Pulmonary artery endothelial cell (primary cell): ENCODE measurements at places on chromosomes 12 and 14. TPM values are rescaled to one million over a fixed set of nuclear protein-coding genes. Genes with fewer than 3 reads are reported as not detected.

GRCh38 chr14:98684468-98684867 is 587.5 kb downstream of the BCL11B start:
- no peak for DNase-seq

GRCh38 chr12:9337656-9338055 is 129.5 kb upstream of the PZP start:
- DNase-seq, result no peak

DNA sequence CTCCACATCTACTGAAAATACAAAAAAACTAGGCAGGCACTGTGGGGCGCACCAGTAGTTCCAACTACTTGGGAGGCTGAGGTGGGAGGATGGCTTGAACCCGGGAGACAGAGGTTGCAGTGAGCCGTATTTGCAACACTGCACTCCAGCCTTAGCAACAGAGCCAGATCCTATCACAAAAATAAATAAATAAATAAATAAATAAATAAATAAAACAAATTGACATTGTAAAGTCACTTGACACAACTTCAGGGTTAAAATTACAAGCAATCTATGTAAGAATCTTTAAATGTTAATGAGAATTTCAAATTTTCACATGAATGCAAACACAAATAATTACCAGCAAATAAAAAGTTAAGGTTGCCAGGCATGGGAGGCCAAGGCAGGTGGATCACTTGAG is 11.1 kb downstream of the ATXN2 start:
- no peak for DNase-seq

DNA sequence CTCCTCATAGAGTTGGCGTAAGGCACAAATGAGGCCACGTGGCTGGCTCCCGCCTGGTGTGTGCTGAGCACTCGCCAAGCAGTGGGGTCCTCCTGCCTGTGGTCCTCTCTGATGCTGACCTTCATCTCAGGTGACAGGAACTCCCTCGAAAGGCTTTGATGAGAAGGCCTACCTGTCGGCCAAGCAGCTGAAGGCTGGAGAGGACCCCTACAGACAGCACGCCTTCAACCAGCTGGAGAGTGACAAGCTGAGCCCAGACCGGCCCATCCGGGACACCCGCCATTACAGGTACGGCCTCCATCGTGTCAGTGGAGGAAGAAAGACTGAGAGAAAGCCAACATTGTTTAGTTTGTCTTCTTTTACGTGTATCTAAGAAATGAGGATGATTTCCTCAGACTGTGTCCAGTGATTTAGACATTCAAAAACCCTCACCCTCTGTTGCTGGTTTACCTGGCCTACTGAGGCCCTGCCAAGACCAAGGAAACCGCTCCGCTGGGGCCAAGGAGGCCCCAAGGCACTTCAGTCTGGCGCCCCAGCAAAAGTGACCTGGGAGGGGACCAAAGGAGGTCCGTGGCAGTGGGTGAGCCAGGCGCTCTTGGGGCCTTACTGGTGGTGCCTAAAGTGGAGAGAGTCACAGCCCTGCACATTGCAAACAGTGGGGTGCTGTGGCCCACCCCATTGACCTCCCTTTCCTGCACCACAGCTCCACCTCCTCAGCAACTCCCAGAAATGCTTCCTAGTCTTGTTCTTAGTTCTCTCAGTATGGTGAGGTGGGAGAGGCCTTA is 60.8 kb downstream of the GALNT16 start:
- no peak for DNase-seq

- DNase-seq, result no peak
These were observed 118.8 kb upstream of the DIO3 start for GRCh38 chr14:101442451-101442850.

DNA sequence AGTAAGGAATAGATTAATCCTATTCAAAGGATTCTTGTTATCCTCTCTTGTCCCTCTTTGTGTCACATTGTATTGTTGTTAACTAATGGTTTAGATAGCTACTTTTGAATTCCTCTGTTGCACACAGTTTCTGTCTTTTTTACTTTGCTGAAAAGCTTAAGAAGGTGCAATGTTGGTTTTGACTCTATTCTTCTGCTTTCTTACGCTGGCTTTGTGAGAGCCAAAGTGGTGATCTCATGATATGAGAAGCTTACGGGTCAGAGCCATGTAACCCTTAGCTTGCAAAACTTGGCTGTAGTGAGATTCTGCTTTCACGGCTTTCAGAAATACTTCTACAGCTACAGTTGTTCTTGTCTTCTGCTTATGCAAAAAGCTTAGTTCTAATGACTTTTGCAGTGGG is 239.7 kb downstream of the TRHDE start:
- no peak for DNase-seq

GRCh38 chr12:29611906-29612305 is 114.4 kb upstream of the OVCH1 start:
- DNase-seq, result no peak

DNA sequence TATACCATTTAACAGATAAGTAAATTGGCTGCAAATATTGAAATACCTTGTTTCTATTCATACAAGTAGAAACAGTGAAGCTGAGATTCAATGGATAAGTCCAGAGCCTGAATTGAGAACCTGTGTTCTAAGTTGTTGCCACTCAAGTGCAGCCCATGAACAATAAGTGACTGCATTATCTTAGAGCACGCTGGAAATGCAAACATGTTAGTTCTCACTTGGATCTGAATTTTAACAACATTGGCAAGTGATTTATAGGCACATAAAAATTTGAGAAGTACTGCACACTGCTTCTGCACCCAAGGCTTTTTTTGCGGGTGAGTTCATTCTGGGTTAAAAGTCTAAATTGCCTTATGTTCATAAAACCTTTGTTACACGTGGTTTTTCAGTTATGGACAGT is 484.3 kb downstream of the NAV3 start:
- no peak for DNase-seq

- DNase-seq, result no peak
These were observed 1.8 kb upstream of the TESC start for GRCh38 chr12:117100851-117101673.

- no peak for DNase-seq
These were observed 440.9 kb downstream of the LRFN5 start for GRCh38 chr14:42047421-42048055.

- no peak for DNase-seq
These were observed 29.6 kb downstream of the ZFHX2 start for GRCh38 chr14:23521785-23522640.

GRCh38 chr12:92061061-92061460 is 84.6 kb downstream of the BTG1 start:
- no peak for DNase-seq

DNA sequence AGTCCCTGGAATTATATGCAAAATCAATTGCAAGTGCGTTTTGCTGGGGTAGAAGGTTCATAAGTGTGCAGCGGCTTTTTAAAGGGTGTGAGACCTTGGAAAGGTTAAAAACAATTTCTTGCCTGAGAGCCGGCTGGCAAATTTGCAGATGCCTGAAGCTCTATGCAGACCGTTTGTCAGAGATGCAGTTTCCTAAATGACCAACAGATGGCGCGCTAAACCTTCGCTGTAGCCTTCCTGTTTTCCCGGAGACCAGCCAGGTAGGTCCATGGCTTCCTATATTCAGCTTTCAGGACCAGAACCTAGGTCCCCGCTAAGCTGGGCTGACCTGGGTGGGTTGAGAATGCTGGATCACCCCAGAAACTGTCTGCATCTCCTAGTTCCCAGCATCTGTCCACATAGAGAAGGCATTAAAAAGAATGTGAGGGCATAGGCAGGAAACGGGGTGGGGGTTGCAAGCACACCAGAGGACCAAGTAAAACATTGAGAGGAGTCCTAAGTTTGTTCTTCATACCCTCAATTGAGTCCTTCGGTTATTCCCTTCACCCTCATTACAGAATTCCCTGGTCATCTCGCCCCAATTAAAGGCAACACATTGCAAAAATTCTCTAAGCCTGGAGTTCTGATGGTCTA is 5.7 kb upstream of the NOS1 start:
- DNase-seq, result peak; percentile 24

- DNase-seq, result no peak
These were observed 45.6 kb upstream of the RIMBP2 start for GRCh38 chr12:130761537-130762318.

DNA sequence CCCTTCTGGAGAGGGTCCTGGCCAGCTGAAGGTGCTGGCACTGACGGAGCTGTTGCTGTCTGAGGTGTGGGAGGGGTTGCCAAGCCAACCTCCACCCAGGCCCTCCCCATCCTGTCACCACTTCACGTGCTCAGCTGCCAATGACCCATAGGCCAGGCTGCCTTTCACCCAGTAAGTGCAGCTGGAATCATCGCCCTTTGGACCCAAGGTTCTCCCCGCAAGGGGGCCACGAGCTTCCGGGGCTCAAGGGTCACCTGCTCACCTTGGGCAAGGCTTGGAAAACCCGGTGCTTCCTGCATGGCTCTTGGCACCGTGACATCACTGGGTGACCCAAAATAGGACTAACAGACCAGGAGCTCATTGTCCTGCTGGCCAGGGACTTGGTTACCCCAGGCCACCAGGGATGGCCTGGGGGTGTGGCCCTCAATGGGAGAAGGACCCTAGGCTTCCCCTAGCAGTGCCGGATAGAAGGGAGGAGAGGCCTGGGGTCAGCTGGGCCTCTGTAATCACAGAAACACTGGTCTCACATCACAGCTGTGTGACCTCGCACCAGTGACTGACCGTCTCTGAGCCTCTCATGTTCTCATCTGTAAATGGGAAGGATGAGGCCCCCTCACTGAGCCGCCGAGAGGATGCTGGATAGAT is 51.3 kb downstream of the CCDC85C start:
- no peak for DNase-seq

DNA sequence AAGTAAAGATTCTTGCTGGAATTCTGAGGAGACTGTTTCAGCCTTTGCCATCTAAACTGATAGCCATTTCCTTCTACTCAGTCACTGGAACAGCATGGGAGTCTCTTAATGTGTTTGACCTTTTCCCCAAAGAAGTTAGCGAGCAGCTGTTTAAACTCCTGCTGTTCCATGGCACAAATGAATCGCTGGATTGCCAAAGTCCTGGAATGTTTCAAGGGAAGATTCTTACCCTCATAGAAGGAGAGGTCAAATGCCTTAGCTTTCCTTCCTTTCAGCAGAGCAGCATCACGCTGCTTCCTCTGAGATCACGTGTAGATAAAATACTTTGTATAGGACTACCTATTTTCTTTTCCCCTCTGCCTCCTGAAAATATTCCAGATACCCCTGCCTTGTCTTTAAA is 10.5 kb upstream of the NR2C1 start:
- peak; percentile 56 for DNase-seq

DNA sequence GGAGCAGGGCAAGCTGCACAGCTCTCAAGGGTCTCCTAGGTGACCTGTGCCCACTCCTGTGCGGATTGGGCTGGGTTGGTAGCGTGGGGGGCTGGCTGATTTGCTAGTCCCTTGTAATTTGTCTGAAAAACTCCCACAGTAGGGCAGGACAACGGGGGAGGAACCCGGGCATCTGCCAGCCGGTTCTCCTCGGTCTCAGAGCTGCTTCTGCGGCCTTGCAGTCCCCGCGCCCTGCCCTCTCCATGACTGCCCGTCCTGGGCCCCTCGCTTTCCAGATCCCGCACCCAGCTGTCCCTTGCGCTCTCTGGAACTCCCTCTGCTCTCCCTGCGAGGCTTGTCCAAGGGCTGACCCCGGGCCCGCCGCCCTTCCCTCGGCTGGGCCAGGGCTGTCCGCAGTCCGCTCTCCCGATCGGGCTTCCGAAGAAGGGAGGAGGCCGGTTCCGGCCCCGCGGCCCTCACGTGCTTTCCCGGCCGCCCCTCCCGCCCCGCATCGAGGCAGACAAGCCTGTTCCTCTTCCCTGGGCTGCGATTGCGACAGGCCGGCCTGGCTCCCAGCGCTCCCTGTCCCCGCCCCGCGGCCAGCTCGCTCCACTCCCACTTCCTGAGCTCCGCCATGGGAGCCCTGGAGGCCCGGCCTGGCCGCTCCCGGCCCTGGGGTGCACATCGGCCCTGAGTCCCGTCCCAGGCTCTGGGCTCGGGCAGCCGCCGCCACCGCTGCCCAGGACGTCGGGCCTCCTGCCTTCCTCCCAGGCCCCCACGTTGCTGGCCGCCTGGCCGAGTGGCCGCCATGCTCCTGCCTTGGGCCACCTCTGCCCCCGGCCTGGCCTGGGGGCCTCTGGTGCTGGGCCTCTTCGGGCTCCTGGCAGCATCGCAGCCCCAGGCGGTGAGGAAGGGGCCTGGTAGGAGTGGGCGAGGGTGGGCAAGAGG is at the start of gene LTBR:
Gene LTBR (plus strand): TSS at position 591 of the 927 bp plus-strand sequence. CDS start 197 bp downstream, at position 788.
- DNase-seq, result peak; percentile 66

GRCh38 chr12:9761419-9761781 is 699 bp upstream of the CD69 start:
- DNase-seq, result no peak

- DNase-seq, result no peak
These were observed 20.4 kb upstream of the LGMN start for GRCh38 chr14:92768795-92769194.

DNA sequence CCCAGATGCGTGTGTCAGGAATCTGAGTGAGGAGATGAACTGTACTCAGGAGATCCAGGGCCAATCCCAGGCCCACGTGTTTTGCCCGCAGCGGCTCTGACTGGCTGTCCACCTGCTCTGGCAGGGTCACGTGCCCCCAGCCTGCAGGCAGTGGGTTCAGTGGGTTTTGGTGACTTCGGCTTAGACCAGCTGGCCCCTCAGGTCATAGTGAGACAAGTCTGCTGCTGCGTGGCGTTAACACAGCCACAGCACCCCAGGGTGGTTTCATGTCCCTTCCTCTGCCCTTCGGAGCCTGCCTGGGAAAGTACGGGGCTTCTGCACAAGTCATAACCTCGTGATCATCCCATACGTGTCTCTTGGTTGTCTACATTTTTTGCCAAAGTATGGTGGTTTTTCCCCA is 2.6 kb downstream of the FBRSL1 start:
- DNase-seq, result no peak

DNA sequence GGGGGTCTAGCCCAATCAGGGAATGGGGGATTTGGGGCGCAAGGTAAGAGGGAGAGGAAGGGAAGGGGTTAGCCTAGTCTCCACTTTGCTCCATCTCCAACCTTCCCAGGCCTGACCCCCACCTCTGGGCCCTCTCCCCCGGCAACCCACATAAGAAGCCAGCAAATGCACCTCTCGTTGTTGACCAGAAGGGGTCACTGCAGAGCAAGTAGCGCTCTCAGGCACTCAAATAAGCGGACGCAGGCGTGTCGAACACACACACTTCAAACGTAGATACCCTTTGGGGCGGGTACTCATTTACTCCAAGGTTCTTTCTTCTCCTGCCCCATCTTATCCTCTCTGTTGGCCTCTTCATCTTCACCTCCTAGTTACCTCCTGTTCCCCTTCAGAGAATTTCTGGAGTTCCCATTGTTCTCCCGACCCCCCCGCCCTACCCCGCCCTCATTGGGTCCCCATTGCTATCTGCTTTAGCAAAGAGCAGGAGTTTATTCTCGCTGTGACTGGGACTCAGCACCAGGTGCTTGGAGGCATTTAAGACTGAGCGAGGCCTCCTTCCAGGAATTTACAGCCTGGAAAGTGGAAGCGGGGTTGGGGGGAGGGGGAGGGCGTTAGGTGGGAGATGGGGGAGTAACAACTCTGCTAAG is 1.5 kb upstream of the SRRM4 start:
- DNase-seq, result peak; percentile 5

C12orf50 gene
- 0.07 TPM in 1 of 2 replicates, not detected in the other for total RNA-seq

SLC17A8 gene
- not detected in 2 replicates for total RNA-seq

KRT77 gene
- not detected in 2 replicates for total RNA-seq

RAB15 gene
- total RNA-seq, result 14.3 and 17.2 TPM in 2 replicates

FOXN4 gene
- total RNA-seq, result not detected in 2 replicates

PIP4K2C gene
- 10.4 and 11.8 TPM in 2 replicates for total RNA-seq

ZNF641 gene
- total RNA-seq, result 3.5 and 11.6 TPM in 2 replicates

MGST1 gene
- 32.8 and 62.1 TPM in 2 replicates for total RNA-seq

SMARCD1 gene
- total RNA-seq, result 64.4 and 66.3 TPM in 2 replicates

ARID2 gene
- 12.4 and 16.6 TPM in 2 replicates for total RNA-seq

OTX2 gene
- total RNA-seq, result not detected in 2 replicates

TAS2R13 gene
- 0.56 and 0.73 TPM in 2 replicates for total RNA-seq

KRT83 gene
- not detected in 2 replicates for total RNA-seq

LRIG3 gene
- total RNA-seq, result 69.8 and 94.0 TPM in 2 replicates
